ENCODE measurements at places on chromosomes 3 and 15.

DNA sequence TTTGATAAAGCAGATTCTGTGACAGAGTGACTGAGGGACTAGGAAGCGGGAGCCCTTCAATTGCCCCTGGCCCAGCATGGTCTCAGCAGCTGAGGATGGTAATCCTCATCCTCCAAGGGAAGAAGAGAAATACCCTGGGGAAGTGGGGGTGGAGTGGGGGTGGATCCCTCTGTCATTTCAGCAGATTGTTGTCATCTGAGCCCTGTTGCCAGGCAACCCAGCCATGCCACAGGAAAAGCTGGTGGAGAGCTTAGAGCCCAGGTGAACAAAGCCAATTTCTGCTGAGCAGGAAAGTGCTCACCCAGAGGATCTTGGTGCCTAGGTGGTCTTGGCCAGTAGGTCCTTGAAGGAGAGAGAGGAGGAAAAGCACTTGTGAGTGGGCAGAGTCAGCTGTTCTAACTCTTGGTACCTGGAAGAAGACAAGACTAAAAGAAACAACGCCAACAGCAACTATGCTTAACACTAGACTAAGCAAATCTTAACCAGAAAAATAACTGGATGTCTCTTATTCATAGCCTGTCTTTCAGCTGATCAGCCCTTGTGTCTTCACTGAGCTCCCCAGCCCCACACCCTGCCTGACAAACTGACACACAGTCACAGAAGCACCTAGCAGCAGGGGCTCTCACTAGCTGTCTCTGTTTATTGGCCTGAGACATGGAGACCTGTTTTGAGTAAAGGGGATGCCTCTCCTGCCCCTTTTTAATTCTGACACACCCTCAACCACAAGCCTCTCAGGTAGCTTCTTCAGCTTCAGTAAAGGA lies 40.1 kb upstream of the DCLK3 start:
- DNase-seq = no peak

- no peak for DNase-seq
Measured at GRCh38 chr3:45225465-45226205, 452 bp downstream of the TMEM158 start.

- no peak for DNase-seq
Measured at GRCh38 chr3:41460736-41461135, 261.4 kb downstream of the CTNNB1 start.

DNA sequence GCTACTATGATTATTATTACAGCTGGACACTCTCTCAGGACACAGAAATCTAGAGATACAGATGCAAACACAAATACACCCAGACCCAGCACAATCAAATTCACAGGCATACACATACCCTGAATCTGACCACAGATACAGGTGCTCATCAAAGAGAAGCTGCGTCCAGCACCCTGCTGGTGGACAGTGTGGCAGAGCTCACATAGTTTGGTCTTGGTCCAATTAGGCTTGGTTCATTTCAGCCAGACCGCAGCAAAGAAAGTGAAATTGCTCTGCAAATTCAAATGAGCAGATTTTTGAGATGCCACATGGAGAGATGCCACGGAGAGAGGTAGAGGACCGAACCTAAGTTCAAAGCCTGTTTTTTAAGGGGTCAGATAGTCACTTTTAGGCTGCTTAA lies 55.6 kb downstream of the ANAPC13 start:
- no peak for DNase-seq

DNA sequence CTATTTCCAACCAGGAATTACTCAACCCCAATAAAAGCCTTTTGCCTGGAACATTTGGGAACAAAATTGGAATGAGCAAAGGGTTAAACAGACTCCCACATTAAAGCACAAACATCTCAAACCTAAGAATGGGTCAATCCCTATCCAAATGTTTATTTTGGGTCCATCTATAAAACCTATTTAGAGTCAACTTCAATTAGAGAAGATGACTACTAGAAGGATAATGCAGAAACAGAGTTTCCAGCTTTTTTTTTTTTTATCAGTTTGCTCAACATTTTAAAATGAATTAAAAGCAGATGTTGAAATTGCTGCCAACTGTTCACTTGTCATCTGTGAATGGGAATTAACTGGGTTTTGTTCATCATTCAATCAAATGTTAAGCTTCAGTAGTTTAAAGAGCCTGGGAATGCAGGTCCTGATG lies 4.1 kb upstream of the TBC1D23 start:
- DNase-seq = no peak

DNA sequence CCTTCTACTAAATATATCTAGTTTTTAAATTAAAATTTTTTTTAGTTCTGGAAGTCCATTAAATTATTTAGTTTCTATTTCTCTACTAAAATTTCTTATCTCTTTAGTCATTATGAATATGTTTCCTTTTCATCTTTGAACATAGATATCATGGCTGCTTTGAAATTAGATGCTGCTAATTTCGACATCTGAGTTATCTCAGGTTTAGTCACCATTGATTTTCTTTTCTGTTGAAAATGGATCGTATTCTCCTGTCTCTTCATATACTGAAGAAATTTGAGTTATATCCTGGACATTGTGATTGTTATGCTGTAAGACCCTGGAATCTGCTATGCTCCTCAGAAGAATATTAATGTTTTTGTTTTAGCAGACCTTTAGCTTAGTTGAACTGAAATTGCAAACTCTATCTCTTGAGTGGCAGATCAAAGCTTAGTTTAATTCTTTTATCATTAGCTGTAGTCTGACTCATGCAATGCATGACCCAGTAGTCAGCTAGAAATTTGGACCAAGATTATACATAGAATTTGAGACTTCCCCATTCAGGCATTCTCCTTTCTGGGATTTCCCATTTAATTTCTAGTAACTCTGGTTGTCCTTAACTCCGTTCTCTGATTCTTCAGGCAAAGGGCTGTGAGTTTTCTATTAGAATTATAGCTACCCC lies 439.8 kb upstream of the IL12A start:
- DNase-seq = no peak

Measured in GOT3 (cell line).